EL (cell line): ENCODE measurements at places on chromosomes 11 and 22.

- DNase-seq: no peak
These were observed 3.2 kb upstream of the SART1 start for GRCh38 chr11:65958291-65958690.

DNA sequence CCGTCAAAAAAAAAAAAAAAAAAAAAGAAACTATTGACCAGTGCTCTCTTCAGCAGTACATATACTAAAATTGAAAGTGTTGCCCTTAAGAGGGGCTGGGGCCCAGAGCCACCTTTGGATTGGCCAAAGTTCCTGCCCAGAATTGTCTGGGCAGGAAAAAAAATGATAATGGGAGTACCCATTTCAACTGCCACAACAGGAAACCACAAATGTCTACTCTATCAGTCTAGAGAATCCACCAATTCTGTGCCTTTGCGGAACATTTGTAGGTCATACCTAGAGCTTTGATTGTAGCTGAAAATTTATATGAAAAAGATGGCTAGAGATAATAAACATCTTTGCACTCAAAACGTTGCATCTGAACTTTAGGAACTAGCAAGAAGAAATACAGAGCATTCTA, 69.4 kb downstream of the FAM76B start:
- no peak for DNase-seq

GRCh38 chr11:61482513-61482912, 26.0 kb upstream of the LRRC10B start:
- DNase-seq: peak; percentile 35

DNA sequence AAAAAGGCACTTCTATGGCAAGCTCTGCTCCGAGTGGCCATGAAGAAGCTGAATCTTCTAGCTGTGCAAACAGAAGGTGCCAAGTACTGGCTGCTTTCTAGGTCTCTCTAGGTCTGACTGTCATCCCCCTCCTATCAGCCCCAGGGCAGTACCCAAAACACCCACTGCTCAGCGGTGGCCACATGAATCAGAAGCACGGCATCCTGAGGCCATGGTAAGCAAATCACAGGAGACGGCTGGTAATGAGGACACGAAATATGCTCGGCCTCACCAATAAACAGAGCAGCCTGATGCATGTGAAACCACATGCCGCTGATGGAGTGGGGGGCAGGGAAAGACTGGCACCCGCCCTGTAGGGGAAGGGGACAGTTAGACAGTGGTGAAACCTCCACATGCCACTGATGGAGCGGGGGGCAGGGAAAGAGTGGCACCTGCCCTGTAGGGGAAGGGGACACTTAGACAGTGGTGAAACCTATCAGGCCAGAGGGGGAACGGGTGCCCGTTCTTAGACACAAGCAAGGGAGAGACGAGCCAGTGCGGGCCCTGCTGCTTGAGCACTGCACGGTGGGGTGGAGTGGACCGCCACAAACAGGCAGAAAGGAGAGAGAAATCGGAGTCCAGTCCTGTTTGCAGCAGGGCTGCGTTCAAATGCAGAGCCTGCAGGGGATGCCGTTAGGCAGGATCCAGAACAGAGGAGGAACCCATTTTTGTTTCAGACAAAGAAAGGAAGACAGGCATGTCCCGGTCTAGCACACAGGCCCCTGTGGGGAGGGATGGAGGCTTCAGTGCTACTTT, 29.9 kb upstream of the MOB2 start:
- DNase-seq: peak; percentile 91

DNA sequence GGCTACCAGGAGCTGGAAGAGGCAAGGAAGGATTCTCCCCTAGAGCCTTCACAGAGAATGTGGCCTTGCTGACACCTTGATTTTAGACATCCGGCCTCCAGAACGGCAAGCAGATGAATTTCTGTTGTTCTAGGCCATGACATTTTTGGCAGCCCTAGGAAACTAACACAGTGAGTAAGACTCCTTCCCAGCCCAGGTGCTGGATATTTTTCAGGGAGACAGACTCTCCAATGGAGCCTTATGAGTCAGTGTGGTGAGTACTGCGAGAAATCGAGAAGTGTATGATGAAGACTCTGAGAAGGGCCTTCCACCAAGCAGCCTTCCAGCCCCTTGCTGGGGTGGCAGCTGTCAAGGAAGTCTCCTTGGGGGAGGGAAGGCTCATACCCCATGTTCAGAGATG, 114.4 kb downstream of the OSBP2 start:
- DNase-seq: peak; percentile 42
